ENCODE measurements at places on chromosomes 5 and 9.

- no peak for DNase-seq
Observed at GRCh38 chr5:97004423-97005060, 68.7 kb downstream of the LNPEP start.

- DNase-seq = no peak
Observed at GRCh38 chr5:16559702-16560101, 57.1 kb downstream of the RETREG1 start.

GRCh38 chr9:107760469-107761242, 271.1 kb upstream of the KLF4 start:
- no peak for DNase-seq

DNA sequence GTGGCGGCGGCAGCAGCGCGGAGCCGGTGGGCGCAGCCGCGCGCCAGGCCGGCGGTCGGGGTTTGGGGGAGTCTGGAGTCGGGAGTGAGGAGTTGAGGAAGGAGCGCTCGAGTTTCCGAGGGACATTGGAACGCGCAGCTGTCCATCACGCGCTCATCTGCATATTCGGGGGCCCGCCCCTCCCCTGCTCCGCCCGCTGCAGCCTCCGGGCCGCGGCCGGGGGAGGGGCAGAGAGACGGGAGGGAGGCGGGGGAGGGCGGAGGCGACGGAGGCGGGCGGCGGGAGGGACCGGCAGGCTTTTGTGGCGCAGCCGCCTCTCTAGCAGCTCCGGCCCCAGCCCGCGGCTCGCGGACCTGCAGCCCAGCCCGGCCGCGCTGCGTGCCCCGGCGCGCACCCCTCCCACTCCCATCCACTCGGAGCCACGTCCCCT, at the start of gene IRX2:
Gene IRX2, minus strand, starts transcription at position 86 of the 430 bp plus-strand sequence. CDS start 264 bp downstream, outside the sequence.
- no peak for DNase-seq

- no peak for DNase-seq
Observed at GRCh38 chr9:127999461-127999860, 18.7 kb upstream of the EEIG1 start.

DNA sequence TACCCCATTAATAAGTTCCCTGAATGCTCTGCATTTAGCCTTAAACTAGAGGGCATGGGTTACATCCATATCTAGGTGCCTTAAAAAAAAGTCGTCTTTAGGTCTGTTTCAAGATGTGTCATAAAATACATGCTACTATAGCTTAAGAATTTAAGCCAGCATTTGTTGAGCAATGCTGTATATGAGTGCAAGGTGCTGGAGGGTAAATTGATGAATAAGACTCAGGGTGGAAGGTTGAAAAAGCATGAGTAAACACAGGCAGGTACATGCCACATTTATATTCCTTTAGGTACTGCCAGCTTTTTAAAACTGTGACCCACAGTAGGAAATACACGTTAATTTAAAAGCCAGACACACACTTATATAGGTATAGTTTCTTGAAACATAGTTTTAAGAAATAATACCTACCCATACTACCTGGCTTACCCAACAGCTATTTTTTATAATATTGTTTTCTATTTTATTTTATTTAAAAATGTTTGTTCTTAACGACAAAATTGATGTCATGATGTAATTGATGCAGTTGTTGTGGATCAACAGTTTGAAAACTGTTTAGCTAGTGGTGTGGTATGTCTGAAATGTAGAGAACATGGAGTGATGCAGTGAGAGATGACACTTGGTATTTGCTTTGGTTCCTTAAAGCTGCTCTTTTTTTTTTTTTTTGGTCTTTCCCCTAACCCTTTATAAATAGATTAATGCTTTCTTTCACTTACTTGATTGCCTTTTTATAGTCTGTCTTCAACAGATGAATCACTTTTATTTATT, 3.9 kb downstream of the HMGCR start:
- DNase-seq = no peak

- DNase-seq = no peak
Observed at GRCh38 chr5:56737002-56737621, 78.2 kb upstream of the MAP3K1 start.

GRCh38 chr5:109865637-109866036, 175.9 kb downstream of the MAN2A1 start:
- no peak for DNase-seq

DNA sequence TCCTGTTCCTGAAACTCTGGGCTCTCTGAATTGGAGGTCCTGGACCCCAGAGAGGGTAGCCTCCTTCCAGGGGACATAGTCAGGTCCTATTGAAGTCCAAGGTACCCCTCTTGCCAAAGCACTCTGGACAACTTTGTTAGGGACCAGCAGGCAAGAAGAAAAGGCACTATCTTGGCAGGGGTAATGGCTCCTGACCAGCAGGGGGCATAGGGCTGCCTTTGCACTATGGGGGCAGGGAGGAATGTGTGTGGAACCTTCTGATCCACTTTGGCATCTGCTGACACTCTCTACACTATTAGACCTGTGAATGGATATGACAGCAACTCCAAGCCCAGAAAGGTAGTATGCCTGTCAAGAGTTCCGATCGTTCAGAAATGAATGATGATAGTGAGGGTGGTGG, 179.0 kb upstream of the CD180 start:
- DNase-seq = no peak

GRCh38 chr5:159330131-159330800, at the start of gene IL12B:
TSS of gene IL12B (minus strand) at chr5:159330487. CDS start at chr5:159326782, 3,705 bp downstream.
- no peak for DNase-seq

- DNase-seq = no peak
Observed at GRCh38 chr5:138961221-138961620, 86.1 kb upstream of the LRRTM2 start.

- no peak for DNase-seq
Observed at GRCh38 chr5:72282878-72283277, 37.2 kb downstream of the MRPS27 start.

GRCh38 chr5:1063661-1064382, 48.0 kb downstream of the SLC12A7 start:
- DNase-seq = no peak

GRCh38 chr5:3606121-3606831, 10.6 kb downstream of the IRX1 start:
- DNase-seq = no peak

- no peak for DNase-seq
Observed at GRCh38 chr5:394671-395155, 48.3 kb upstream of the EXOC3 start.

GRCh38 chr5:26828294-26828693, 210.1 kb downstream of the CDH9 start:
- DNase-seq = no peak

DNA sequence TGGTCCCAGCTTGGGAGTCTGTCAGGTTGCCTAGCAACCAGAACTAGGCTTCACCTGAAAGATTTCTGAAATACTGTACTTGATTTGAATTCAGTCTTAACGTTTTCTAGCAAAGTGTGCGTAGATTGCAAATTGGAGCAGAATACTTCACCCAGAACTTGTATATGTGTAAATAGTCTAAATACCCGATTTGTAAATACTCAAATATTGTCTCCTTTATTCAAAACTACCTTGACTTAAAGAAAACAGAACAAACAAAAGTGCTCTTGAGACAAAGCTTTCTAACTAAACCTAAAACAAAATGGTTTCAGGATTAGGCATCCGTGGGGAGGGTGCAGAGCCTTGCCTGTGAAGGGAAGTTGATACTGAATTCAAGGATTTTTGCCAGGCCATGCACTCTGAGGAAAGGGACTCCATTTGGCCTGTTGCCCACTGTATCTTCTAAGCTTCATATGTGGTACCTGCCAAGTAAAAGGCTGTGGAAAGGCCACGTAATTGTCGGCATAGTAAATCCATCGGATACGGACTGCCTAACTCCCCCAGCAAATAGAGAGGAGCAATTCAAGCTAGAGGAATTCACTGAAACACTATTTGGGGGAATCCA, 744 bp upstream of the HMGCS1 start:
- no peak for DNase-seq

- DNase-seq = no peak
Observed at GRCh38 chr9:134789168-134789567, 91.4 kb upstream of the FCN2 start.

GRCh38 chr5:583645-584044, 28.5 kb upstream of the CEP72 start:
- DNase-seq = no peak

- no peak for DNase-seq
Observed at GRCh38 chr5:174176511-174176910, 131.0 kb downstream of the NSG2 start.

GRCh38 chr5:76149636-76150035, 66.5 kb downstream of the SV2C start:
- DNase-seq = no peak

- DNase-seq = no peak
Observed at GRCh38 chr5:87400305-87400899, 12.3 kb downstream of the CCNH start.

GRCh38 chr5:113047733-113048652, 71.4 kb downstream of the DCP2 start:
- DNase-seq = no peak

- DNase-seq = no peak
Observed at GRCh38 chr9:13786131-13786530, 506.6 kb upstream of the MPDZ start.

GRCh38 chr9:37998881-37999587, 70.0 kb downstream of the SHB start:
- DNase-seq = no peak

DNA sequence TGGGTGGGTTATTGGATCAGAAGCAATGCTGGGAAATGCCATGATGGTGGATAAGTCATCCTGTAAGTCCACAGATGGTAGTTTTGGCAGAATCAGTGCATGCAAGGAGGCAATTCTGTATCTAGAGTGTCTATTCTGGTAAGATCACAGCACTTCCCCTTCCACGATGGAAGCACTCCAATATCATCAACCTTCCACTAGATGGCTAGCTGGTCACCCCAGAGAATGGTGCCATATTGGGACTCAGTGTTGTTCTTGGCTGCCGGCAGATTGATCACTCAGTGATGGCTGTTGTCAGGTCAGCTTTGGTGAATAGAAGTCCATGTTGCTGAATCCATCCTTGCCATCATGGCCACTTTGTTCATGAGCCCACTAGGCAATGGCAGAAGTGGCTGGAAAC, 553.5 kb downstream of the CSNK1G3 start:
- DNase-seq = no peak

DNA sequence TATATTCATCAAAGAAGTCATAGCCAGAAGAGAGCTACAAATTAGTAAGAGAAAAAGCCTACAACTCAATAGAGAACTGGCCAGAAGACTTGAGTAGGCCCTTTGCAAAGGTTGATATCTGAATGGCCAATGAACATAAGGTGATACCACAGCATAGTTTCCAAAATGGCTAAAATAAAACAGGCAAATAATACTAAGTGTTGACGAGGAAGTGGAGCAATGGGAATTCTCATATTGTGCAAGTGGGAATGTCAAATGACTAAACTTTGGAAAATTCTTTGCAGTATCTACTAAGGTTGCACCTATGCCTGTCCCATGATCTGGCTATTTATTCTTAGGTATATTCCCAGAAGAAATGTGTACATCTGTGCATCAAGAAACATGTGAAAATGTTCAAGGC, 48.3 kb downstream of the BOD1 start:
- DNase-seq = no peak

DNA sequence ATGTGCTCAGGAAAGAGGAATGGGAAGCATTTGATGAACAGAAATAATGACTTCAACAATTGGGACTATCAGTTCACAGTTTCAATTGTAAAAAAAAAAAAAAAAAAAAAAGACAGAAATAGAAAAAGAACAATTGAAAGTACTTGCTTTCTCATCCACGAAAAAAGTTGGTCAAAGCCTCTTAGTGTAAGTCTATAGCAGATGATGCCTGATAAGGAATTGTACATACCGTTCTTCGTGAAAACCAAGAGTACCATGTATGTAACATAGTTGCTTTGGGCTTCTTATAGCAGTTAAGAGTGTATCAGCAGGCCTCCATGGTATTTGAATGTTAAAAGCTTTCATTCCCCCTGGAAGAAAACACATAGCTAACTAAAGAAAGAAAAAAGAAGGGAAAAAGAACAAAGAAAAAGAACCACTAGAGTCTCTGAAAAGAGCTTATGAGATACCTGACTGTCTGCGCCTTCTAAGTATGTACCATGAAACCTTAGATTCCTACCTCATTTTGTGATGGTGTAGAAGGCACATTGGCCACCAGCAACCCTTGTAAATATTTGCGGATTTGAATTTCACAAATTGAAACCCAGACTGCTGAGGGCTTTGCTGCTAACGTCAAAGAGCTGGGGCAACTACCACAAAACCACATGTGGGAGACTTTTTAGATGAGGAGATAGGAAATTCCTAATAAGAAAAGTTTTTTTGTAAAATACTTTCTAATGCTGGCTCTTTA, 75.2 kb downstream of the TMC1 start:
- no peak for DNase-seq

DNA sequence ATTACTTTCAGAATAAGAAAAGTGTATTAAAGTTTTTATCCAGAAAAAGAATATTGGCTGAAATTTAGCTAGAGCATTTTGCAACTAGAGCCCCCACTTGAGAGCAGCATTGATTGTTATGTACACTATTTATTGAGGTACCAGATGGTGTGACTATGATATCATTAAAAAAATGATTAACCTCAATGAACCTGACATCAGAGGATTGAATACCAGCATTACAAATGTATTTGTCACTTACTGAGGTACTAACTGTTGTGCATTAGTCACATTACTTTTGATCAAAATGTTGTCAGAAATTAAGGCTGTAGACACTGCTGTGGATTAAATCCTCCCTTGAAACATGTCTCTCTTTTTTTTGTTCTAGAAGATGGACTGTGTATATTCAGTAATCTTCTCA, 127.8 kb upstream of the DHFR start:
- DNase-seq = no peak

DNA sequence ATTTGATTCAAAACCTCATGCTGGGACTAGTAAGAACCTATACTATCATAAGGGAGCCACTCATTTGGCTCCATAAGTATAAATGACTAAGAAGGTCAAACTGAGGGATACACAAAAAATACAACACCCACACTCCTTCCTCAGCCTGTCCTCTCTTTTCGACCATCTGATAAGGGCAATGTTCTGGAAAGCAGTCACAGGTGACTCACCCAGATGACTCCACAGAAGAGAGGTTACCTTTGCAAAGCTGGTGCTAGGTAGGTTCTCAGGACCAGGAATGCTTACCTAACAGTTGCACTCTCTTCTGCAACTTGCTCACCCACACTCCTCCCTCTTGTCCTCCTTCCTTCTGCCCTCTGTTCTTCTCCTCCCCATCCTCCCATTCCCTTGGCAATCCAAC, 32.9 kb downstream of the LHFPL2 start:
- no peak for DNase-seq

GRCh38 chr9:85949586-85950335, 8.8 kb downstream of the NAA35 start:
- DNase-seq = no peak

DNA sequence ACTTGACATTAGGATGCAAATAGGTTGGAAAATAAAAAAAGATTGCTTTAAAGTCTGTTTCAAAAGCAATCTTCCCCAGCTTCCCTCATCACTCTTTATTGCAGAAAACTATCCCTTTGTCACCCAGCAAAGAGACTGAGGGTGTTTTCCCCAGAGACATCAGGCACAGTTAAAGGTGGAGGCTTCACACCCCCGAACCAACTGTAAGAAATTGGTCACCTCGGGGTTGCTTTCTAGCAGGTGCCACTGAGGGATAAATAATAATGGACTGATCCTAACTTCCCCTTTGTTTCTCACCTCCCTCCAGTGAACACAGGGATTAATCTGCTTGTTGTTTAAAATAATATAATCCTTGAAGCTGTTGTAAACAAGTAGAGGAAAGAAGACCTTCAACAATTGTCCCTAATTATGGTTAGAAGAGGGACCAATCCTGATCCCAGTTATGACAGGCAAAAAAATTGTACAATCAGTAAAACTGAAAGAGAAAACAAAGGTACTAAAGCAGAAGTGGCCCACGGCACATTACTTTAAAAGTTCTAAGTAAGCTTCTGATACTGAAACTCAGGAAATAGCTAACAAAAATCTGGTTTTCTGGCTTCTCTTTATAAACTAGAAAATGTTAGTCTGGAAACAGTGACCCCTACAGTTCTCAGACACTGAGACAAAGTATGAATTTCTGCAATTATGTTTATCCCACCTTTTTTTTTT, 6.6 kb upstream of the PCSK1 start:
- no peak for DNase-seq

All from activated CD4-positive, alpha-beta T cell treated with anti-CD3 and anti-CD28 coated beads for 4 hours (primary cell).